SK-MEL-5 (cell line): ENCODE measurements at places on chromosomes 4 and X. TPM values are rescaled to one million over a fixed set of nuclear protein-coding genes. Genes with fewer than 3 reads are reported as not detected.

- no peak for DNase-seq
These were observed 46.4 kb upstream of the PARM1 start for GRCh38 chr4:74886484-74886883.

DNA sequence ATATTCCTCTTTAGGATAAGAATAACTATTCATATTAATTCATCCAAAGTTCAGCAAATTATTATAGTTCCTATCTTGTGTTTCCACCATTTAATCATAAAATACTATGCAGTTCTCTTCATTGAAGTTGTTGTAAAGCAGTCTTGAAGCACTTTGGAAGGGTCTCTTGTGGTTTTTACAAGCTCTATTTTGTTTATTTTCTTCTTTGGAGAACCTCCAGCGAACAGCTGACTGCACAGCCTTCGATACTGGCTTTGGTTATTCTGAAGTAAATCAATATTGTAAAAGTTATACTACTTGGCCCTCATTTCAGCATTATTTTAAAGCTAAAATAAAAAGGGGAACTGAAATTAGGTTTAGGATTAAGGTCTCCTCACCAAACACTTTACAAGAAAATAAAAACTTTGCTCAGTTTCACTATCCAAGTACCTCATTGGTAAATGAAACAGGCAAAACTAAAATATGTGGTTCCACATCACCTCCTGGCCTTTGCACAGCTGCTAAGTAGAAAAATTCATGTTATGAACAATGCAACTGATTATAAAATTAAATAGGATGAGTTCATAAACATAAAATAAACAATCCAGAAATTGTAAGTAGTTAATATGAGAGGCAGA is 1629.2 kb upstream of the ADGRL3 start:
- DNase-seq: no peak

Gene FTSJ1
- 39.2 and 48.3 TPM in 2 replicates for total RNA-seq

DNA sequence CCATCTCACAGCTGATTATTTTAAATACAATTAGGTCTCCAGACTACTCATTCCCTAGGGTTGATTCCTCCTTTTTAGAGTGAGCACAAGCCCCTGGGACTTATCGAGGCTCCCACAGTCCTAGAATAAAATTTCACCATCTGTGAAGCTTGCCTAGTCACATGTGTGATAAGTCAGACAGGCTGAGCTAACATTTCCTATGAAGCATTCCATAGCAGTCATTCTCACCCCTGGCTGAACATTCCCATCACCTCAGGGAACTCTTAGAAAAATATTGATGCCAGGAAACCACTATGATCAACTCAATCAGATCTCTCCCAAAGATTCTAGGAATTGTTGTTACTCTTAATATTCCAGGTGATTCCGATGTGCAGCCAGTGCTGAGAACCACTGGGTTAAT is 37.7 kb downstream of the ARHGEF9 start:
- no peak for DNase-seq

DNA sequence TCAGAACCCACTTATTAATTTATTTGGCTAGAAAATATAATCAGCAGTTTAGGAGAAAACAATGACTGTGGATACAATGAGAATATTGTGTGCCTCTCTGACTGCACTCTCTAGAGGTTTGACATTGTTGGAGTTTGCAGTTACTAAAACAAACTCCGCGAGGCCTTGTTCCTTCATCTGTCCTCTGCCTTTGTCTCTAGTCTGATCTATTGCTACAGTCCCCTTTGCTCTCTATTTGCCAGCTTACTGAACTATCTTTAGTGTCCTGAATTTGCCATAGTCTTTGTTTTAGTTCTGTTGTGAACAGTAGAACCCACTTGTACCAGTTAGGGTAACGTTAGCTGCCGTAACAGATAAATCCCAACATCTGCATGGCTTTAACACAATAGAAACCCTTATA is 81.4 kb upstream of the RPS6KA3 start:
- no peak for DNase-seq

- no peak for DNase-seq
These were observed 38.5 kb upstream of the C1GALT1C1 start for GRCh38 chrX:120668357-120668756.

GRCh38 chrX:35670889-35671288 is 127.3 kb upstream of the MAGEB16 start:
- DNase-seq: no peak

DNA sequence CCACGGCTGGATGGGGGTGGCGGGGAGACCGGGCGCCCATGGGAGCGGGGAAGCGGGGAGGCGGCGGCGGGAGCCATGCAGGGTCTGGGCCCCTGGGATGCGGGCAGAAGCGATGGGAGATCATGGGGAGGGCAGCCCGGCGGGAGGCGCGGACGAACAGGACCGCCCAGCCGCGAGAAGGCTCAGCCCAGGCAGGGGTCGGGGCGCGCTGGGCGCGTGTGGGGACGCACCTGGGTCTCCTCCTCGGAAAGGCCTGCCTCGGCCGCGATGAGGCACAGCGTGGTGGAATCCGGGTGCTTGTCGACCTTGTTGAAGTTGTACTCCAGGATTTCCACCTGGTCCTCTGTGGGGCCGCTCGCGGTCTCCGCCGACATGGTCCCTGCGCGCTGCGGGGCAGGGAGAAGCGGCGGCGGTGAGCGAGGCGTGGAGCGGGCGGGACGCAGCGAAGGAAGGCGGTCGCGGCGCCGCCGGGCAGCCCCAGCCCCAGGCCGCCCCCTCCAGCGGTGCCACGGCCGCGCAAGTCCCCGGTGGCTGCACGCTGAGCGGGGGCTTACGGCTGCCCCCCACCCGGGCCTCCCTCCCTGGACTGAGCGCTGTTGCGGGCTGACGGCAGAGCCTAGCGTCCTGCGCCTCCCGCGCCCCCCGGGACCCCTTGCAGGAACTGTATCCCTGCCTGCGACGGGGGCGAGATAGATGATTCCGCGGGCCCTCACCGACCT is 25.3 kb downstream of the HOPX start:
- no peak for DNase-seq

DNA sequence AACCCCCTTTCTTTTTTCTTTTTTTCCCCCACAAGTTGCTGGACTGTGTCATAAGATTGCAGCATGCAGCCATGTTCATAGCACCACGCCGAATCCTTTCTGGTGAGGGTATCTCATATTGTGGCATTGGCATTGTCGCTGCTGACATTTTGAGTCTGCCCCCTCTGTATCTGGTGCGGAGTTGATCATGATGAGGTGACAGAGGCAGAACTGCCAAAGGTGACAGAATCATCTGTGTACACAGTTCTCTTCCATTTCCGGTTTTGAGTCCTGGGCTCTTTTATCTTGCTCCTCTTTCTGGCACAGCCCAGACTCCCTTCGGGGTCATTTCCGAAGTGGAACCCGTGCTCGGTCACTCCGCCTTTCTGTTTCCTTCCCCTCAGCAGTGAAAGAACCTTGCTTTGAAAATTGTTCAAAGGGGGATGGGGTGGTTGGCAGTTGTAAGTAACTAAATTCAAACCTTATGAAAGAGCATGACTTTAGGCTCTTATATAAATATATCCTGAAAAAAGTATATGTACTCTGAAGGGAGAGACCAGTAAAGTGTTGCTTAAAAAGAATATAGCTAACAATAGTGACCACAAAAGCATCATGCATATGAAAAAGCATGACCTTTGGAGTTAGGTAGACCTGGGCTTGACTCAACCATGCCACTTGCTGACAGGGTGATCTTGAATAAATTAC is 55.0 kb upstream of the BMP2K start:
- DNase-seq: no peak
